Suppressor macrophage treated with lipopolysaccharide for 1 hour (primary cell): ENCODE measurements at places on chromosomes 4 and X.
A peak's percentile ranks its signal among the peaks of the same experiment; 100 is the strongest.

DNA sequence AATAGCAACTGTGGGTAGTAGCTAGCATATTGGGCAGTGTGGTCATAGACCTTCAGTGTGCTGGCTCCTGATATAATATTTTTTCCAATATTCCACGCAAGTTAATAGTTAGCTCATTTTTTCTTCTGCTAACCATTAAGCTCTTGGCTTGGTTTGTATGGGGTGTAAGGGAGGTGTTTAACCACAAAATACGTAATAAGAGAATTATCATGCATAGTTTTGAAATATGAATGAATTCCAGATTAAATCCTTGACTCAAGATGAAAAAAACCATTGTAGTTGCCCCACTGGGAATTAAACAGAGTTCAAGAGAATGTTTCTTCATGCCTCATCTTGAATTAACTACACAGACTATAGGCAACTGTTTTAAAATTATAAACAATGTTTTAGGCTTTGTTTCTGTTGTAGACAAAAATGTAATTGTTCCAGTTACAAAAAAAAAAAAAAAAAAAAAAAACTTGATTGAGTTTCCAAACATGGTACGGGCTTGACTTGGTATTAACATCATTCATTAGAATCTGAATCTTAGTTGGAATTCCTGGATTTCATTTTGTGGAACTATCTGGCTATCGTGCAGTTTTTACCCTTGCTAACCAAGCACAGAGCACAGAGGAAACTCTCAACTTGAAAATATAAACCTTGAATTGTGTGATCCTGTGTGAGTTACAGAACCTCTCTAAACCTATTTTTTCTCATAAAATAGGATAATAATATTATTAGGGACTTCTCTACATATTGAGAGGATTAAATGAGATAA, 28.4 kb downstream of the CXCL1 start:
- no peak for DNase-seq

- peak; percentile 44 for DNase-seq
Observed at GRCh38 chr4:118351851-118352827, 664 bp downstream of the PRSS12 start.

DNA sequence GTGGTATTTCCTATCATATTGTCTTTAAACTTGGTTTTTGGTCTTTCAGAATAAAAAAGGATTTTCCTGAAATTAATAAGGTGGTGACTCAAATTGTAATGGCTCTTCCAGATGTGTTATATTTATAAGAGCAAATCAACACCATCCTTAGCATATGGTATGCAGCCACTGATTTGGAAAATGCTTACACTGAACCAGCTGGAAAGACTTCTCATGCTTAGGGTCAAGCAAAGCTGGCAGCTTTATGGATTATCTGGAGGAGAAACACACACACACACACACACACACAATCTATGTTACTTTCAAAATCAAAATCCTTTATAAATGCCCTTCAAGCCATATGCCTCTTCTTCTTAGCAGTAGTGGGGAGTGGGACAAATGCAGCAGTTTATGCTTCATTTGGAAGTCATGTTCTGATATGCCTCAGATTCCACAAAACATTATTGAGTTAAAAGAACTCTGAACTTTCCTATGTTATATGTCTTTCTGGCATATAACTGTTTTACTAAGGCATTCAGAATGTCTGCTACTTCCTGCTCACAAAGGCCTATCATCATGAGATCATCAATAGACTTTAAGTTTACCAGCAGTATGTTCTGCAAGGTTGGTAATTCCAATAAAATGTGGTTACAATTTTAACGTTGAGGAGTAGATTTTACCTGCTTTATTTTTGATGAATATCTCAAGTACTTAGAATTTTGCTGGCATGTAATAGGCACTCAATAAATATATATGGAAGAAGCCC, 72.9 kb upstream of the PRDM5 start:
- no peak for DNase-seq

DNA sequence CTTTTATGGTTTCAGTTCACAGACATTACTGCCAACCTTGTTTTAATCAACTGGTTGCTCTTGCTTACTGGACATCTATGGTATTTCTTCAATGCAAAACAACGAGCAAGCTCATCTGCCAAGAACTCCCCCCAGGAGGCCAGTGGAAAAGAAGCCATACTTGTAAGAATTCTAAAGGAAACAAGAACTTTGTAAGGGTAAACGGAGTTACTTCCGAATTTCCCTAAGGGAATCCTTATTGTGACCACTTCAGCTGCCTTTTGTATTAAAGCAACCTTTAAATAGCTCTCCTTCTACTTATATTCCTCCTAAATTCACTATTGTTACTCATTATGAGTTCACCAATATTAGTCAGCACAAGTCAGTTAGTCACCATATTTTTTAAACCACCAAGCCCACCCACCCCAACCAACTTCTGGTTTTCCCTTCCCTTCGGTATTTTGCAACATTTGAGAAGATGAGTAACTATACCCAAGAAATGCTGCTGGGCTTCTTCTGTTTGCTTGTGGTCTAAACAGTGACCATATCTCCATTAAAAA, 602.8 kb upstream of the DIPK2B start:
- DNase-seq: peak; percentile 91

- DNase-seq: no peak
Observed at GRCh38 chr4:67603310-67604028, 44.9 kb downstream of the STAP1 start.

- no peak for DNase-seq
Observed at GRCh38 chr4:137644201-137644600, 111.9 kb upstream of the PCDH18 start.

- no peak for DNase-seq
Observed at GRCh38 chr4:186728631-186729271, 5.1 kb upstream of the FAT1 start.

GRCh38 chrX:63884821-63885790, 100.1 kb upstream of the ARHGEF9 start:
- no peak for DNase-seq

DNA sequence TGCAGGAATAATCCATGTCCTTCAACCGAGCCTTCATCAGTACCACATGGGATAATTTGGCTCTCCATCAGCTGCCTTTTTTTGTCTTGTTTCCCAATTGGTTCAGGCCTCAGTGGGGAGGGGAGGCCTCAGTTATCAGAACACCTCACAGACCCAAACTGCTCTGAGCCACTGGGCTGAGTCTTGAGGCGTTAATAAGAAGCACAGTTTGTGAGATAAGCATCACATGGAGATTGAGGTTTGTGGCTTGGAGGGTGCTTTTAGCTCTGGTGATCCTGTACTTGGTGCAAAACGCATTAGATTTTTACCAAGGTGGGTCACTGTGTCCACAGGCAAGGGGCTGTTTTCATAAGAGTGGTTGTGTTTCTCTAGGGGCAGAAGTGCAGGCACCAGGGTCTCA, 82.8 kb upstream of the HPF1 start:
- DNase-seq: no peak
